ENCODE measurements at places on chromosomes 1 and 21. TPM values are rescaled to one million over a fixed set of nuclear protein-coding genes. Genes with fewer than 3 reads are reported as not detected.

GRCh38 chr21:46356494-46357334, 32.8 kb downstream of the PCNT start:
- no peak overlapping the region for H3K27ac ChIP-seq
- H3K36me3 ChIP-seq = peaks cover 35% of the 10 kb centered on the region
- peaks cover 3% of the 10 kb centered on the region for H3K27me3 ChIP-seq
- no peaks in the 10 kb centered on the region for H3K4me1 ChIP-seq
- DNase-seq = no peak

DNA sequence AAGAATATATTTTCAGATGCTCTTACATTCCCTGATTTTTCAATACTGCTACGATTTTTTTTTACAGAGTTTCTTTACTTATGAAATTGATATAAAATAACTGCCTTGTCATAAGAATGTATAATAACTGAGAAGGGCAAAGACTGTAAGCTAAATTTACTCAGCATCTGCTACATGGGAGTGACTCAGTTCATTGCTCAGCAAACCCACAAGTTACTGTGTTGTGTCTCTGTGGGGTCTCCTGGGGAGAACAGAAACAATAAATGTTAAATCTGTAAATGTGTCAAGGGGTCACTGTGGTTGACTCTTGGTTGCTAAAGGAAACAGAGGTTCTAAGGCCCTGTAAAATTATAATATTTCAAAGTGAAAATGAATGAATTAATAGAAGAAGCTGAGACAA, 210.3 kb upstream of the CACYBP start:
- H3K4me1 ChIP-seq = peaks cover 6% of the 10 kb centered on the region
- H3K27ac ChIP-seq = no peak overlapping the region
- H3K27me3 ChIP-seq = peaks cover 1% of the 10 kb centered on the region
- H3K36me3 ChIP-seq = no peaks in the 10 kb centered on the region
- H3K4me3 ChIP-seq = no peak overlapping the region

The PLEKHN1 gene
- total RNA-seq = not detected

DNA sequence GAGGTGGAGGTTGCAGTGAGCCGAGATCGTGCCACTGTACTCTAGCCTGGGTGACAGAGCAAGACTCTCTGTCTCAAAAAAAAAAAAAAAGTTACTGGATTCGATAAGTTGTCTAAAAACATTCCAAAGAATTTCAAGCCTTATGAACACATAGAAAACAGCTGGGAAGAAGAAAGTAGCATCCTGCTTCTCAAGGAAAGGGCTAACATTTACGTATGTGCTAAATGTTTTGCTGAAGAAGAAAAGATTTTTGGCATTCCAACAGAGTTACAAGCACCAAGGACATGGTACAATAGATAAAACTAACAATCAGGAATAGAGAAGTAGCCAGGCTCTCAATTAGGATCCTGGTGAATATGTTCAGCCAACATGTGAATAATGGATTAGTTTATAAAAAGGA, 69.8 kb downstream of the HFM1 start:
- H3K4me1 ChIP-seq = no peaks in the 10 kb centered on the region
- H3K36me3 ChIP-seq = peaks cover 21% of the 10 kb centered on the region
- peaks cover 9% of the 10 kb centered on the region for H3K27me3 ChIP-seq
- no peak overlapping the region for H3K27ac ChIP-seq
- no peak overlapping the region for H3K4me3 ChIP-seq
- DNase-seq = no peak

- H3K4me1 ChIP-seq = peaks cover 14% of the 10 kb centered on the region
- no peak overlapping the region for H3K4me3 ChIP-seq
- no peaks in the 10 kb centered on the region for H3K27me3 ChIP-seq
- DNase-seq = no peak
- no peaks in the 10 kb centered on the region for H3K36me3 ChIP-seq
- no peak overlapping the region for H3K27ac ChIP-seq
Measured at GRCh38 chr1:76037324-76037723, 37.2 kb upstream of the ST6GALNAC3 start.

GRCh38 chr21:23249760-23250159, 2251.6 kb downstream of the NCAM2 start:
- H3K27ac ChIP-seq = no peak overlapping the region
- DNase-seq = no peak
- H3K4me1 ChIP-seq = peaks cover 5% of the 10 kb centered on the region
- no peaks in the 10 kb centered on the region for H3K27me3 ChIP-seq
- H3K4me3 ChIP-seq = no peak overlapping the region

The KRTAP20-4 gene
- not detected for total RNA-seq

The SDHB gene
- total RNA-seq = 44.9 TPM

GRCh38 chr1:165843304-165843703, 15.9 kb downstream of the UCK2 start:
- H3K4me3 ChIP-seq = no peak overlapping the region
- H3K27me3 ChIP-seq = peaks cover 3% of the 10 kb centered on the region
- H3K4me1 ChIP-seq = peaks cover 37% of the 10 kb centered on the region
- no peaks in the 10 kb centered on the region for H3K36me3 ChIP-seq
- H3K27ac ChIP-seq = no peak overlapping the region
- DNase-seq = no peak

DNA sequence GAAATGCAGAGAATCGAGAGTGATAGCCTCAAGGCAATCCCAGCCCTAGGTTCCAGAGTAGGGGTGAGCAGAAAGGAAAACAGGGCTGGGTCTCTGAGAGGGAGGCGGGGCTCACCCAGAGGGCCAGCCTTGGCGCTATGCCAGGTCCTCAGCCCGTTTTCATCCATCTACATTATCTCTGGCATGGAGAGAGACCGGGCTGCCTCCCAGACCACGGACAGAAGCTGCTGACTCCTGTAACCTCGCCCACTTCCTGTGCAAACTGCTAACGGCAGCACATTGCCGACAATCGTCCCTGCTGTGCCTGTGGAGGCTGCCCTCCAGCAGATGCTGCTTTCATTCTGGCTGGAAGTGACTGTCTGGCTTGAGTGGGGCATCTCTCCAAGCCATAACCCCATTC, 569.1 kb downstream of the NPHP4 start:
- no peak overlapping the region for H3K27ac ChIP-seq
- H3K4me1 ChIP-seq = peaks cover 14% of the 10 kb centered on the region
- H3K27me3 ChIP-seq = peaks cover 10% of the 10 kb centered on the region
- H3K4me3 ChIP-seq = no peak overlapping the region
- no peaks in the 10 kb centered on the region for H3K36me3 ChIP-seq

The OR2T29 gene
- not detected for total RNA-seq

DNA sequence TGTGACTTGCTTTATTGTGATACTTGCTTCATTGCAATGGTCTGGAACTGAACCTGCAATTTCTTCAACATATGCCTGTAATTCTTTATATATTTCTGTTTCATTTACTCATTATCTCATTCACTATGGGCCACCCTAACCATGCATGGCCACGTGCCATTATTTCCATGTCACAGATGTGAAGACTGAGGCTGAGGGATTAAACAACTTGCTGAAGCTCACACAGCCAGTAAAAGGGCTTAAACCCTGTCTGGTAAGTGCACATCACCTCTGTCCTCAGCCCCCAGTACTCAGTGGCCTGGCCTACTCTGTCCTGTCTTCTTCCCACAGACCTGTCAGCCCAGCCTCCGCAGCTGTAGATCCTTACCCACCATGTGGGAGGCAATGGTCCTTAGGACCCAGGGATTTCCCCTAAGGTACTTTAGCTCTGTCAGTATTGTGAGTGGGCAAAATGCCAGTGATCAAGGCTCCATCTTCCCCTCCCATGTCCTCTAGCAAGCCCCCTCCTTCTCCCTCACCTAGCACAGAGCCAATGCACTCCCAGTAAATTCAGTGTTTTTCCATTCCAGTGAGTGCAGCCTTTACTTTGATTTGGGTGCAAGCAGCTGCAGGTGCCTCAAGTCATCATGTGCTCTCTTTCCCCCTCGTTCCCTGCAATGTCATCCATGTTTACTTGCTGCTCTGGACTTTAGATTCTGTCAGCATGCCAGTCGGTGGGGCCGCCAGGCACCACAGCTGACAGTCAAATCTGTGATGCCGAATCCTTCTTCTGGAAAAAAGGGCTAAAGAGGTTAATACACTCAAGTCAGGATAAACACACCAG, 228.2 kb upstream of the PROX1 start:
- H3K27me3 ChIP-seq = peaks cover 4% of the 10 kb centered on the region
- no peak for DNase-seq
- no peak overlapping the region for H3K4me3 ChIP-seq
- peak overlapping the region; percentile 57 for H3K27ac ChIP-seq

DNA sequence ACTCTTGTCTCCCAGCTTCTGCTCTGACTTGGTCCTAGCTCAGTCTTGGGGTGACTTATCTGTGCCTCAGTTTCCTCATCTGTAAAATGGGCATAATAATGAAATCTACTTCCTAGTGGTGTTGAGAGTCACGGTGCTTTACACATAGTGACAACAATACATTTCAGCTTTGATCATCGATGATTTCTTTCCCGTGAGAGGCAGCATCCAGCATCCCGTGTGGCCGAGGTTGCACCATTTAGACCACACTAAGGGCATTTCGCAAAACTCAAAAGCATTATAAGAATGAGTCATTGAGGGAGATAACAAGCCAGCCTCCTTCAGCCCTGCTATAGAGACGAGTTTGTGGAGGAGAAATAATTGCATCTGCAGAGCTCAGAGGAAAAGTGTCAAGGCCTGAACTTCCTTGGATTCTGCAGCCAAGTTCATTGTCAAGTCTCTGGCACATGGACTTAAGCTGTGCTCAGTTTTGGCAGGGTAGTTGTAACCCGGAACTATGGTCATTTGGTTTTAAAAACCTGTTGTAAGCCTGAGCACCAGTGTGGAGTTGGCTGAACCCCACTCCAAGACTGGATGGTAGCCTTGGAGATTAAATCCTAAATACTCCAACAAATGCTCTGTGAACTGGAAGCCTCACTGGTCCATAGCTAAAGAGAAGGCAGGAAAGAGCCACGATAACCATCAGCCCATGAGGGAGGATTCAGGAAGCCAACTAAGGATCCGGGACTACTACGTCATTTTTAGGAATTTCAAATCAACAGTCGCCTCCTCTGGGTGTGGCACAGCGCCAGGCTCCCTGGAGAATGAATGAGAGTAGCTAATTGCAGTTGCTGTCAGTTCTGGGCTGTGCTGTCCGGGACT, 64.2 kb downstream of the TCP10L start:
- DNase-seq = no peak
- peaks cover 44% of the 10 kb centered on the region for H3K4me1 ChIP-seq
- no peak overlapping the region for H3K27ac ChIP-seq
- H3K27me3 ChIP-seq = peaks cover 4% of the 10 kb centered on the region

The HAPLN2 gene
- total RNA-seq = 1.3 TPM

DNA sequence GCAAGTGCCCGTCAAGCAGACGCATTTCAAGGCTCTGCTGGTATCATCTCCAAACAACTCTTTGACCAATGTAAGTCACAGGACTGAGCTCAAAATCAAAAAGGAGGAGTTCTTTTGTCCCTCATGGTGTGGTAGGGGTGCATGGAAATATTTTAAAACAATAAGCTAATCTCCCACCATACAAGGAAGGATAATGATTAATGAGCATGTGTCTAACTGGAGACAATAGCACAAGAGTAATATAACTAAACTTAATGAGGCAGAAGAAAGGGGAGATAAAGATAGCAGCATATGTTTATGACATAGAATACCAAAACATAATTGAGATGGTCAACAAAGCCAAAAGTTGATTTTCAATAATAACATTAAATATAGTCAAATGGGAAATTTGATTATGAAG, 668.0 kb upstream of the ZP4 start:
- H3K36me3 ChIP-seq = no peaks in the 10 kb centered on the region
- H3K4me3 ChIP-seq = no peak overlapping the region
- no peak overlapping the region for H3K27ac ChIP-seq
- H3K4me1 ChIP-seq = no peaks in the 10 kb centered on the region
- no peak for DNase-seq
- H3K27me3 ChIP-seq = no peaks in the 10 kb centered on the region

The C1orf141 gene
- not detected for total RNA-seq

The PTGS2 gene
- total RNA-seq = 22.2 TPM

GRCh38 chr21:37550618-37551330, 184.2 kb downstream of the DYRK1A start:
- peaks cover 3% of the 10 kb centered on the region for H3K27me3 ChIP-seq
- DNase-seq = no peak
- H3K36me3 ChIP-seq = no peaks in the 10 kb centered on the region
- no peak overlapping the region for H3K4me3 ChIP-seq
- no peak overlapping the region for H3K27ac ChIP-seq

The TBX19 gene
- total RNA-seq = 1.1 TPM

The HEYL gene
- 1.3 TPM for total RNA-seq

DNA sequence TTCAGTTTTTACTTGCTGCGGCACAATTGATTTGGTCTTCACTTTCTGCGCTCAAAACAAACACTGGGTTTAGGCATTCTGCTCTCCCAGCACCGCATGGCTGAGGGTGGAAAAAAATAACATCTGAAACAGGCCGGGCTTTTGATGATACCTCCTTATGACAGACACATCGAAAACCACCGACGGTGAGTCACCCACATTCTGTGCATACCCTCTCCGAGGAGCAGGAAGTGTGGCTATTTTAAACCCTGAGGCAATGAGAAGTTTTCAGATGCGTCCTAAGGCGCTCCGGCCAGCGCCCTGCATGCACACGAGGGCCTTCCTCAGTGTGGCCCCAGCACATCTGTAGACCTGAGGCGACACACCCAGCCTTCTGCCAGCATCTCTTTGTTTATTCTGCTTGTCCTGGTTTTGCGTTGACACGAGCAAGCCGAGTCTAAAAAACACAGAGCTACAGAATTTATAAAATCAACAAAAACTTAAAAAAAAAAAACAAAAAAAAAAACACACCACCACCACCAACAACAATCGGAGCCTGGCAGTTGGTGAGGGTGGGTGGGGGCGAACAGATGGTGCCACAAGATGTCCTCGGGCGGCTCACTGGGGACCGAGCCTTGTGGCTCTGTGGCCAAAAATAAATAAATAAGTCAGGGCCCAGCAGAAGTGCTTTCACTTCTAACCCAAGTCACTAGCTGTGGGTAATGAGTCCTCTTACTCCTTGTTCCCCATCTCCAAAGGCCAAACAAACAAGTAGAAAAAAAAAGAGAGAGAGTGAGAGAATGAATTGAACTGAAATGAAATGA, 162.6 kb upstream of the IRF2BP2 start:
- H3K36me3 ChIP-seq = no peaks in the 10 kb centered on the region
- no peak for DNase-seq
- H3K27ac ChIP-seq = peak overlapping the region; percentile 91
- H3K4me1 ChIP-seq = peaks cover 41% of the 10 kb centered on the region
- no peak overlapping the region for H3K4me3 ChIP-seq
- no peaks in the 10 kb centered on the region for H3K27me3 ChIP-seq

GRCh38 chr1:177872308-177872900, 97.5 kb downstream of the SEC16B start:
- peaks cover 7% of the 10 kb centered on the region for H3K4me1 ChIP-seq
- H3K36me3 ChIP-seq = no peaks in the 10 kb centered on the region
- DNase-seq = no peak
- no peak overlapping the region for H3K27ac ChIP-seq

- DNase-seq = peak; percentile 56
- no peak overlapping the region for H3K4me3 ChIP-seq
- H3K4me1 ChIP-seq = no peaks in the 10 kb centered on the region
Measured at GRCh38 chr1:207981976-207982375, 71.1 kb upstream of the CD34 start.

GRCh38 chr21:34345892-34346291, 17.9 kb upstream of the KCNE2 start:
- peaks cover 2% of the 10 kb centered on the region for H3K27me3 ChIP-seq
- no peak overlapping the region for H3K27ac ChIP-seq
- H3K4me1 ChIP-seq = peaks cover 2% of the 10 kb centered on the region
- no peaks in the 10 kb centered on the region for H3K36me3 ChIP-seq
- H3K4me3 ChIP-seq = no peak overlapping the region
- DNase-seq = no peak

The SPRR2D gene
- not detected for total RNA-seq

- H3K4me1 ChIP-seq = no peaks in the 10 kb centered on the region
- H3K4me3 ChIP-seq = no peak overlapping the region
- no peak for DNase-seq
- H3K27me3 ChIP-seq = peaks cover under 1% of the 10 kb centered on the region
- no peak overlapping the region for H3K27ac ChIP-seq
Measured at GRCh38 chr21:44853601-44854390, 19.7 kb downstream of the PTTG1IP start.

The MUTYH gene
- total RNA-seq = 31.5 TPM

Data from endothelial cell (in vitro differentiated cells).